ENCODE measurements at places on chromosomes 2 and 18.

GRCh38 chr2:10028988-10029874, 14.1 kb upstream of the KLF11 start:
- DNase-seq = no peak

- no peak for DNase-seq
These were observed 55.1 kb downstream of the MAP3K20 start for GRCh38 chr2:173130496-173131465.

- no peak for DNase-seq
These were observed 283.6 kb downstream of the CYP26B1 start for GRCh38 chr2:71864085-71864484.

- DNase-seq = no peak
These were observed 138.6 kb upstream of the MSH6 start for GRCh38 chr2:47644351-47644750.

- DNase-seq = no peak
These were observed 102.6 kb downstream of the HS6ST1 start for GRCh38 chr2:128215897-128216642.

GRCh38 chr2:232139171-232139594, 177.7 kb downstream of the DIS3L2 start:
- no peak for DNase-seq

GRCh38 chr18:59783138-59783537, 85.9 kb upstream of the CCBE1 start:
- peak; percentile 80 for DNase-seq

Data from brain microvascular endothelial cell (primary cell).